ENCODE measurements at places on chromosomes 4 and X.

DNA sequence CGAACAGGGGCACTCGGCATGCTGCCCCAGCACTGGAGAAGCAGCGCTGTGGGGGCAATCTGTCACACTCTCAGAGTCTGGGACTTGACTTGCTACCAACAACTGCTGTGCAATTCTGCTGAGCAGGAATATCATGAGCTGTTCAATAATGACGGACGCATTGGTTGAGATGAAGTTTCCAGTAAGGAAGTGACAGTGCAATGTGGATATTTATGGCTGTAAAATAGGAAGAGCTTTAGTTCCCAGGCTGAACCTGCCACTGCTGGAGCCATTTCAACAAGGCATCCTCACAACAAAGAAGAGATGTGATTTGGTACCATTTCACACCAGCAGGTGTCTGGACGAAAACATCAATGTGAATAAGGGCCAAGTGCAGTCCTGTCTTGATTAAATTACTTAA is 24.2 kb downstream of the CHST7 start:
- no peak for DNase-seq

- DNase-seq: no peak
Observed at GRCh38 chr4:8818063-8818881, 53.4 kb downstream of the HMX1 start.

GRCh38 chrX:112840382-112841113 is at the start of gene AMOT:
Gene AMOT, minus strand, starts transcription at chrX:112840831. Its CDS starts 17,705 bp downstream, at chrX:112823126.
- no peak for DNase-seq

GRCh38 chr4:2757426-2757825 is 1.3 kb upstream of the TNIP2 start:
- no peak for DNase-seq

DNA sequence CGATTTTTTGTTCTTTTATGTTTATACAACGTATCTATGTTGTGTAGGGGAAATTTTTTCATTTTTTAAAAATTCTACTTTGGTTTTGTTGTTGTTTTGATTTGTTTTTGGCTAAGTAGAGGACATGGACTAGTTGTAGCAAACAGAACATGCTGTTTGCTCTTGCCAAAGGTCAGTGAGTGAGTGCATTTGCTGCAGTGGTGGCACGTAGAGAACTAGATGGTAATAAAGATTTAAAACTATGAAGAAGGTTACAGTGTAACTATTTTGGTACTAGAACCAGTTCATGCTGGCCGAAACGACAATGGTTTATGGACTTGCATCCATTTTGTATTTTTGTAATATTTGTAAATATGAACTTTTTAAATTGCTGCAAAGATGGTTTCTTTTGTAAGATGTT is 1.9 kb upstream of the SCML1 start:
- no peak for DNase-seq

DNA sequence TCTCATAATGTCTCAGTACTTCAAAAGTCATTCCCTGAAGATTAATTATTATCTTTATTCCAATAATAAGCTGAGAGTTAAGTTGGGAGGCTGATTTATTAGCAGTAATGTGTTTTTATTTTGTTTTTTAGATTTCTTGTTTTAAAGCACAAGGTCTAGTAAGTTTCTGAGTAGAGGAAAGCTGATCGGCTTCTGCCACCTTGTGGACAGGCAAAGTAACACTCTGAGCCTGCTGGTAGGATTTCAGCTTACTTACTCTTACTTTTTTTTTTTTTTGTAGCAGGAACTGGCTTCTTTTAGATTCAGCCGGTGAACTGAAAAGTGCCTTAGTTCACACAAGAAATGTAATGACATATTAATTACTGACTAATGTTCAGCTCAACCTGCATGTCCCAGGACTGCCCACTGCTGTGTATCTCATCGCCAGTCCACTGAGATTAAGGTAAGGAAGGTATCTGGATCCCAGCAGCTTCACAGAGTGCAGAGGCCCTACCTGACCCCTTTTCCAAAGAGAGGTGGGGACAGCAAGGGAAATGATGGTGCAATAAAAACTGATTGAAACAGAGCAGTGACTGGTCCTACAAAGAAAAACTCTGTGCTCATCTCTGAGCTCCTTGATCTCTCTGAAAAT is 126.5 kb downstream of the ADGRA3 start:
- DNase-seq: peak; percentile 49

DNA sequence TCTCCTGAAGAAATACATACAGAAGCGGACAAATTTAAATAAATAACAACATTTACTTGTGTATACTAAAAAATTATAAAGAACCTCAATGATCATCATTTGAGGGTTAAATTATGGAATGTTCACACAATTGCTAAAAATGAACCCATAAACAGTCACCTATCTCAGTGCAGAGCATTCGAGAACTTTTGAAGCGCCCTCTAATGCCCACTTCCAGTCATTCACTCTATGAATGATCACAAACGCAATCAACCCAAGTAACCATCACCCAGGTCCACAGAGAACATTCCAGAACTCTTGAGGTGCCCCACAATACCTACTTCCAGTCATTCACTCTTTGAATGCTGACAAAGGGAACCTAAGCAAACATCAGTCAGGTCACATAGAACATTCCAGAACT is 103.5 kb upstream of the PLAC1 start:
- DNase-seq: no peak

DNA sequence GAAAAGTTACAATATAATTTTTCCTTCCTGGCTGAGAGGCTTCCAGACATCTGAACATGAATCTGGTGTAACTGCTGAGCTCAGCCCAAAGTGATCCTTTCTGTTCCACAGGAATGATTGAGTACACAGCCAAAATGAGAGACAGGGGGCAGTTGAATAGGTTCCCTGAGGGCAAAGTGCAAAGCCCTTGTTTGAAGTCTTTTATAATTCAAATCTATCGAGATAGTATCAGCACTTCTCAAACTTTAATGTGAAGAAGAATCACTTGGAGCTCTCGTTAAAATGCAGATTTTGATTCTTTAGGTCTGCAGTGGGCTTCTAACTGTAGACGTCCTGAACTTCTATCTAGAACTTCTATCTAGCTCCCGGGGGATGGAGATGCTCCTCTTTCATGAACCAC is 54.4 kb upstream of the BMP2K start:
- no peak for DNase-seq

DNA sequence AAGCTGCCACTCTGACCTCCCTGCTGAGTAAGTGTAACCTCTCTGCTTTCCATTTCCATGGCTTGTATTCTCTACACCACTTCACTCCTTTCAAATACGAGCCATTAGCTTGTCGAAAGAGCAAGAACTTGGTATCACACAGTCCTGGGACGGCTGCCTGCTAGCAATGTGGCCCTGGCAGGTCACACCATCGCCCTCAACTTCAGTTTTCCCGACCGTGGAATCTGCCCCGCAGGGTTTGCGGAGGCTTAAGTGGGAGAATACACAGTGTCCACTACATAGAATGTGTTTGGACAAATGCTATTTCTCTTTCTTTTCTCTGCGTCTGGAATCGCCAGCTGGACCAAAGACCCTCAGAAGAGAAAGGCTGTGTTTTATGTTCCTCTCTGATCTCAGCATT is 78.6 kb upstream of the STOX2 start:
- DNase-seq: no peak

DNA sequence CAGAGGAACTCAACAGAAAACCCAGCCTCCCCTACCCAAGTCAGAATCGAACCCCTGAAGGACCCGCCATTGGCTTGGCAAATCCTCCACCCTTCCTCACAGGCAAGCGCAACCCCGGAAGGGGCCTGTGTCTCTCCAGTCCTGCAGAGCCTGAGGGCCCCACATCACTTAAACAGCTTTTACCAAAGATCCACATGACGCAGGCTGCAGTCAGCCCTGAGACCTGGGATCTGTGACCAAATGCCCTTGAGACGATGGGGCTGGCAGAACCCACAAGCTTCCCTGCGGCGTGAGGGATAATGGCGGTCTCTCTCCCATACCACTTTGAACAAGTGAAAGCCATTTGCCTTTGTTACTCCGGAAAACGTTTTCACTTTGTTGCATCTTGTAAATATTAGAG is 54.9 kb downstream of the ACOX3 start:
- no peak for DNase-seq

GRCh38 chr4:105808030-105808749 is 87.1 kb upstream of the NPNT start:
- DNase-seq: no peak

GRCh38 chrX:12741416-12741815 is 49.8 kb upstream of the PRPS2 start:
- DNase-seq: no peak

DNA sequence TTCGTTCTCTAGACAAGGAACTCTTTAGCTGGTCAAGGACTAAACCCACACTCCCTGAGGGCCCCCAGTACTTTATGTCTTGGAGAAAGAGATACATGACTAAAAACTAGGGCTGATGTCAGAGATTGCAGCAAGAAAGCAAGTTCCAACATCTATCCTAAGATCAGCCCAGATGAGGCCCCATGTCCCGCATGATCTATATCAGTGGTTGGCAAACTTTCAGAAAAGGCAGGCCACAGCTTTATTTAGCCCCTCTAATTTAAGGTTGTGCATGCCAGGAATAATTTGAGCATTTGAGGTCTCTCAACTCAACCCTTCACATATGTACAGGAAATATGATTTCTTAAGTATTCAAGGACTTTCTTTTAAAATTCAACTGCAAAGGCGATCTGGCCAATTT is 44.1 kb upstream of the FRMD7 start:
- DNase-seq: no peak

DNA sequence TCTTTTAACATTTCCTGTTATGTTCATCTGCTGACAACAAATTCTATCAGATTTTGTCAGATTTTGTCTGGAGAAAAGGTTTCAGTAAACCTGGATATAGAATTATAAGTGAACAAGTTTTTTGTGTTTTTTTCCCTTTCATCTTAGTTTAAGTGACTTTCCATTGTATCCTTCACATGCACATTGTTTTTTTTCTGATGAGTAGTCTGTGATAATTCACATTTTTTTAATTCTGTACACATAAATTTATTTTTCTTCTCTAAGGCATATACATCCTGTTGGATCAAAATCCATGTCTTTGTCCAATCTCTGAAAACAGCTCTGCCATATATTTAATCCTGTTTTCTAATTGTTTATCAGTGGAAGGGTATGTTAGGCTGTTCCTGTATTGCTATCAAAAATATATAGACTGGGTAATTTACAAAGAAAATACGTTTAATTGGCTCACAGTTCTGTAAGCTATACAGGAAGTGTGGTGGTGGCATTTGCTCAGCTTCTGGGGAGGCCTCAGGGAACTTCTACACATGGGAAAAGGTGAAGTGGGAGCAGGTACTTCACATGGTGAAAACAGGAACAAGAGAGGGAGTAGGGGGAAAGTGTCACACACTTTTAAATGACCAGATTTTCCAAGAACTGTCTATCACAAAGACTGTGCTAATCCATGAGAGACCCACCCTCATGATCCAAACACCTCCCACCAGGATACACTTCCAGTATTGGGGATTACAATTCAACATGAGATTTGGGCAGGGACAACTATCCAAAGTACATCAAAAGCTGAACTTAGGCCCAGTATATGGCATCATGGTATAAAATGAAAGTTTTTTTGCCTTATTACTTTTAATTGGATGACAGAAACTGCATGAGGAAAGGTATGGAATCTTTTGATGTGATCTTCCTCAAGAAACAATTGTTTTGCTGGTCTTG is 45.6 kb upstream of the GRID2 start:
- DNase-seq: no peak

All from HS-5 (cell line).